Colonic mucosa (tissue), 4 donors: ENCODE measurements at places on chromosomes 3 and 15. TPM values are rescaled to one million over a fixed set of nuclear protein-coding genes. Genes with fewer than 3 reads are reported as not detected.

GRCh38 chr3:134938029-134938525 lies 143.0 kb downstream of the EPHB1 start:
- DNase-seq: no peak

GRCh38 chr3:123406598-123406997 lies 42.3 kb downstream of the ADCY5 start:
- DNase-seq: peak; percentile 54

DAZL gene
- total RNA-seq: not detected

SQOR gene
- total RNA-seq: 308 TPM

TP63 gene
- not detected for total RNA-seq

DNA sequence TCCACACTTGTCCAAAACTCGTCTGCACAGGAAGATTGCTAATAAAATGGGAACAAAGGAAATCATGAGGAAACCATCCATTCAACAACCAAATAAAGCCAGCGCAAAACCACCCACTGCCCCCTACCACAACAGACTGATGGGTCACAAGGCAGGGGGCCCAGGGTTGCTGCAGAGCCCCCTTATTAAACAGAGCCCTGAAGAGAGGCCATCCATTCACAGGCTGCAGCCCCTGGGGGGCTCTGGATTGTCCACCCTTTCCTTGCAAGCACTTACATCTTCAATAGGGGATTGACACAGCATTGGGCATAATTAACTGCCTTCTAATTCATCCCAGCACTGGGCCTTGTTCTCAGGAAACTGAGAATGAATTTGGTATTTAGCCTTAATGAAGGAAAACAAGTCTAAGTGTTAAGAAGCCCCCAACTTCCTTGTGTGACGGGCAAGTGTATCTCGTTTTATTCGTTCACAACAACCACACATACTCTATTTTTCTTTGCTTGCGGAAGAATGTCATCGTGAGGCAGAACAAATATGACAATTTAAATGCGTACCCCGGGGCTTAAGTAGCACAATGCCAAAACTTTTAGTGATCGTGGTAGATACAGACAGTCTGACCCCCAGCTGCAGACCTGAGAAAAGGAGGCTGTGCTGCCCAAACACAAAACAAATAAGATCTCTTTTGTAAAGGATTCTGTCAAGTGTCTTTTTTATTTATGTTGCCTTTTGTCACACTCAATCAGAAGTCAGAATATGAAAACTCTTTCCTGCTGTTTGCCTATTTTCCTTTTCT lies 144.0 kb downstream of the SEMA6D start:
- no peak for DNase-seq

TTLL13 gene
- total RNA-seq: 0.35 TPM

DNA sequence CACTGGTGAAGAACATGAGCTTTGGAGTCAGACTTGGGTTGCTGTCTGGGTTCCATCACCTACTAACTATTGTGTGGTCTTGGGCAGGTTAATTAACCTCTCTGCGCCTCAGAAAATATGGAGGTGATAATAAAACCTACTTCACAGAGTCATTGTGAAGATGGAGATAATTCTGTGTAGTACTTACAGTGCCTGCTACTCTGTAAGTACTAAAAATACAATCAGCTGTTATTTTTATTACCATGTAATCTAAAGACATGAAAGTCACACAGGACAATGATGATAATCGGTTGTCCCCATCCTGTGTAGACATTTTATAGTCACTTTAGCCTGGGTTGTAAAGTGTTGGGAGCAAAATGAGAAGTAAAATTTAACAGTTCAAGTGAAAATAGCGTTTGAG lies 334.1 kb downstream of the THSD4 start:
- DNase-seq: no peak

CCDC14 gene
- total RNA-seq: 70.1 TPM

MKRN2OS gene
- total RNA-seq: 6.5 TPM

DPPA2 gene
- not detected for total RNA-seq

USP8 gene
- 54.4 TPM for total RNA-seq

- DNase-seq: peak; percentile 41
Measured at GRCh38 chr3:41200669-41201021, 1.3 kb downstream of the CTNNB1 start.

GRCh38 chr3:17075907-17076306 lies 191.2 kb downstream of the PLCL2 start:
- DNase-seq: no peak

- DNase-seq: no peak
Measured at GRCh38 chr3:31937225-31937624, 43.8 kb downstream of the OSBPL10 start.

GRCh38 chr15:53527996-53528395 lies 231.5 kb downstream of the WDR72 start:
- no peak for DNase-seq

- no peak for DNase-seq
Measured at GRCh38 chr3:189530822-189531221, 100.4 kb upstream of the TP63 start.

- no peak for DNase-seq
Measured at GRCh38 chr3:192409201-192409837, 318.0 kb downstream of the FGF12 start.

GRCh38 chr3:153599685-153600084 lies 437.7 kb downstream of the RAP2B start:
- DNase-seq: no peak

- DNase-seq: no peak
Measured at GRCh38 chr15:65947041-65947440, 77.8 kb downstream of the RAB11A start.

- DNase-seq: peak; percentile 60
Measured at GRCh38 chr15:75036212-75036616, 12.8 kb downstream of the PPCDC start.

- no peak for DNase-seq
Measured at GRCh38 chr3:21894459-21895340, 143.7 kb upstream of the ZNF385D start.

HACL1 gene
- 13.1 TPM for total RNA-seq

DNA sequence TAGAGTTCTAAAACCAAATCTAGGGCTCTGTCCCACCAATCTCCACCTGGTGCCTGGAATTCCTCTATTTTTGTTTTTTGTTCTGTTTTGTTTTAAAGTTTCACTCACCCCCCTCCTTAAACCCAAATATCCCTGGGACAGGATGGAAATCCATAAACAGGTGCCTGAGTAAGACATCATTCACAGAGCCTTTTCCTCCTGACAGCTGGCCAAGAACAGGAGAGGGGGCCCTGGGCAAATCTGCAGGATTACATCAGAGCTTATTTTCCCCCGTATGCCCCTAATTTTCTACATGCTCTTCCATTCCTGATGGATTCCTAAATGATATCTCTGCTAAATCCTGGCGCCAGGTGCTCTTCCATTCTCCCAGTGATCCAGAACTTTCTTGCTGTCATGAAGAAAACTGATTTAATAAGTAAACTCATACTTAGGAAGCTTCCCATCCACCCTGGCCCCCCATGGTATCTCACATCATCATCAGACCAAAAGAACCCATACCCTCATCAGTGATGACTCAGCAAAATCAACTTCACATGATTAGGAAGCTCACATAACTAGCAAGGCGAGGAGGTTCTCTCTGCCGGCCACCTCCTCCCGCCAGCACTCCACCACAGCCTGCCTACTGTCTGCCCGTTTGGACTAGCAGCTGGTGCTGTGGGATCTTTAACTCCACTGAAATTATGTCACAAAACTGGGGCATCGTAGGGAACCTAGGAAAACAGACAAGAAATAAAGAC lies 61.0 kb downstream of the LIPC start:
- no peak for DNase-seq

DNA sequence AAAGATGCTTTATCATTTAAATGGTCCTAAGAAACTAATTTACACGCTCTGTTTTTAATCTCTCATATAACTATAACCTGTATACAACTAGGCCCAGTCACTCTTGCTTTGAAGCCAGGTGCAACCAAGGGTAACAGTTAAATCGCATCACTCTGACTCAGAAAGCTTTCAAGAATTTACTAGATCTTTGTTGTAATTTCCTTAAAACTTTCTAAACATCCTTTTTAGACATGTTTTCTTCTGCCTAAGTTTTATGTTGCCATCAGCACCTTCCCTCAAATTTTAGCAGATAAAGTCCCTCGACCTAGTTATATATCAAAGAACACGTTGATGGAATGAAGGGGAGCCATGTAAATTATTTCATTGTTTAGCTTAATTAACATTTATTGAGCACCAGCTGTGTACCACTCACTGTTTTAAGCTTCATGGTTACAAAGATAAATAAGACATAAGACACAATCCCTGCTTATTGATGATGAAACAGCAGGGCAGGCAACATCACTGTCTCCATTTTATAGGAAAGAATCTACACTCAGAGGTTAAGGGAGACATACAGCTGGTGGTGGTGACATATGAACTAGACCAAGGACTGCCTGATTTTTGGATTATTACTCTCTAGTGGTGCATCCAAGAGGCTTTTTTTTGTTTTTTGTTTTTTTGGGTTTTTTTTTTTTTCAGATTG lies 101.0 kb downstream of the CD200R1L start:
- DNase-seq: no peak

DNA sequence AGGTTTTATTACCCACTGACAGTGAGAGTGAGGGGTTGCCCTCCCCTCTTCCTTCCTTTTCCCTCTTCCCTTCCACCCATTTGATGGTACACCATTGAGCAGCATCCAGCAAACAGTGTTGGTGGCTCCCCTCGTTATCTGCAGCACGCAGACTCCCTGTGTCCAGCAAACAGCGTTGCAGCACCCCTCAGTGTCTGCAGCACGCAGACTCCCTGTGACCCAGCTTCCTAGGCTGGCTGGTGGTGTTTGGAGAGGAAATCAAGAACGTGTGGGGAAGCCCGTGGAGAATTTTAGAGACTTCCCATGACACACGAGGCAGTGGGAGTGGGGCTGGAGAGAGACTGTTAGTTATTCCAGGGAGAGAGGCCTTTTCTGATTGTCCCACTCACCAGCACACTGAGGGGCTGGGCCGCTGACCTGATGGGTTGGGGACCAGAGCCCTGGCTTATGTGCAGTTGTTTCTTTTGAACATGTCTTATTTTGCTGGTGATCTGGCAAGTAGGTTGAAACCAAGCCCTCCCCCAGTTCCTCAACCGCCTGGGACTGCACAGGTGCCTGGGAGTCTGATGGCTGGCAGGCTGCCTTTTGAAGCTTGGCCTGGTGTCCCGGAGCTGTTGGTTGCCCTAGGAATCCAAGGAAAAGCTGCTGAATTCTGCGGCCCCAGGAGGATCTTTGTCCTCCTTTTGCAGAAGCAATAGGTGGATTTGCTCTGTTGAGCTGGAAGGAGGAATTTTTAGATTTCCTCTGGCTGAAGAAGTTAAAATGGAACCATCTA lies 19.0 kb downstream of the APBA2 start:
- DNase-seq: no peak

- no peak for DNase-seq
Measured at GRCh38 chr15:63719281-63719680, 114.5 kb downstream of the HERC1 start.

- no peak for DNase-seq
Measured at GRCh38 chr3:156341831-156342416, 213.0 kb downstream of the SSR3 start.

- no peak for DNase-seq
Measured at GRCh38 chr3:151919030-151919328, 45.5 kb downstream of the SUCNR1 start.

TMCO5A gene
- not detected for total RNA-seq

C3orf85 gene
- total RNA-seq: 10.5 TPM

DNA sequence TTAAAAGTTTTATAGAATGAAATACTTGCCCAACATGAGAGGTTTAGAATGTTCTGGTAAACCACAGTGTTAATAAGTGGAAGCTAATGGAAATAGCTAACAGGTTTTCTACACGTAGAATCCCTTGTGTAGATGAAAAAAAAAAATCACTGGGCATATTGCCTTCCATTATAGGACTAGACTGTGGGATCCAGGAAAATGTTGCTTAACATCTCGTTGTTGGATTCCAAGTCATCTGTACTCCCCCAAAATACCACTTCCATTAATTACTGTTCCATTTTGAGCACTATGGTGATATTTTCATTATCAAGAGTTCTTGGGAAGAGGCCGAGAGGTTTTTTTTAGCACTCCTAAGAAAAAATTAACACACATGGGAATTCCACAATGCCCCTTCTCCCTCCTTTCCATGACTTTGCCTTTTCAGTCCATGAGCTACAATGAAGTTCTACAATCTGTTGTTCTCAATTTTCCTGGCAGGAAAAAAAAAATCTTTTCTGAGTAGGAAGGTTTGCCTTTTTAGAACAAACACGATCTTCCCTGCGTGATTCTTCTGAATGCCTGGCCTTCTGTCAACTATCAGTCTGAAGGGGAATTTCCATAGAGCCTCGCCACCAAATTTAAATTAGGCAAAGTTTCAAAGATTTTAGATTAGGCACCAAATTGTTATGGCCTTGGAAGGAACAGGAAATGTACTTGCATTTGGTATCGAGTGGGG lies 74.4 kb upstream of the CTDSPL start:
- no peak for DNase-seq

- DNase-seq: peak; percentile 45
Measured at GRCh38 chr3:146326875-146327543, 76.1 kb upstream of the PLSCR4 start.
